CD14-positive monocyte (primary cell): ENCODE measurements at places on chromosomes 12 and 14. TPM values are rescaled to one million over a fixed set of nuclear protein-coding genes. Genes with fewer than 3 reads are reported as not detected.

Gene OTOGL
- not detected in 2 replicates for polyA plus RNA-seq

Gene PPP1R36
- polyA plus RNA-seq, result not detected in 2 replicates

Gene POTEM
- not detected for polyA plus RNA-seq

Gene MYL2
- not detected for polyA plus RNA-seq

- DNase-seq, result no peak
- H3K27me3 ChIP-seq, result no peaks in the 10 kb centered on the region
- no peak overlapping the region for H3K4me3 ChIP-seq
- no peaks in the 10 kb centered on the region for H3K4me1 ChIP-seq
- H3K36me3 ChIP-seq, result no peaks in the 10 kb centered on the region
- no peak overlapping the region for H3K27ac ChIP-seq
Measured at GRCh38 chr12:93707836-93708235, 30.7 kb downstream of the CRADD start.

DNA sequence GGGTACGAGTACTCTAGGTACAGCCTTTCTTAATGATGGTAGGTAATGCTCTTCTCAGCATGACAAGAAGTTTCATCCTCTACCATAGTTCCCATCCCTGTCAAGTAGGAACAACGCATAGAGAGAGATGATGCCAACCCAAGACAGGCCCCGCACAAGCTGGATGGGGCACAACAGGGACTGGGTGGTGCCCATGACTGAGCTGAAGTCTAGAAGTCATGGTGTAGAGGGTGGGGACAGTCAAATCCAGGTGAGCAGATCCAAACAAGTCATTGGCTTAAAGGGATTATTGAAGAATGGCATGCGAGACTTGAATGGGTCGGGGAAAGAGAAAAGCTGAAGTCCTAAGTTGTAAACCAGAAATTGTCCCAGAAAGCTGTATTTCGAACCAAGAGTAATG lies 84.2 kb upstream of the MDM1 start:
- no peak overlapping the region for H3K27ac ChIP-seq
- H3K4me3 ChIP-seq, result no peak overlapping the region
- no peaks in the 10 kb centered on the region for H3K27me3 ChIP-seq
- peaks cover 9% of the 10 kb centered on the region for H3K4me1 ChIP-seq
- DNase-seq, result no peak

- no peak overlapping the region for H3K4me3 ChIP-seq
- no peak for DNase-seq
- H3K27me3 ChIP-seq, result no peaks in the 10 kb centered on the region
Measured at GRCh38 chr12:15033641-15034040, 60.8 kb downstream of the PDE6H start.

DNA sequence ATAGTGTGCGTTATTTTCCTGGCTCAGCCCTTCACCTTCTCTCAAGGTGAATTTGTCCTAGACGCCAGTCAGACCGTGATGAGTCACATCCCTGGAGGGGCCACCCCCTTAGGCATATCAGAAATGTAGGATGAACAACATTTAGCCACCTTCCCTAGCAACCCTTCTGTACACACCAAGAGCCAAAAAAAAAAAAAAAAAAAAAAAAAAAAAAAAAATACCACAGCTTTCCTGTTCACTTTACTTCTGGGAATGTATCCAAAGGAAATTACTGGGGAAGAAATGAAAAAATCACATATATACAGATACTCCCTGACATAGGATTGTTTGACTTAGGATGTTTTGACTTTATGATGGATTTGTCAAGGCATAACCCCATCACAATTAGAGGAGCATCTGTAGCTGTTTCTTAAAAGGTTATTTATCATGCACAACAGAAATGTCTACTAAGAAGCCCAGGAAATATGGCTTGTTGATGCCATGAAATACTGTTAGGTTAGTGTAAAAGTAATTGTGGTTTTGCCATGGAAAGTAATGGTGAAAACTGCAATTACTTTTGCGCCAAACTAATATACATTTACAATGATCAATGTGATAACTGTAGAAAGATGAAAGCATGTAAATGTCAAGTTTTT lies 68.2 kb upstream of the BDKRB2 start:
- H3K4me3 ChIP-seq, result no peak overlapping the region
- H3K27ac ChIP-seq, result no peak overlapping the region
- no peaks in the 10 kb centered on the region for H3K4me1 ChIP-seq
- no peak for DNase-seq

- no peaks in the 10 kb centered on the region for H3K27me3 ChIP-seq
- peaks cover 45% of the 10 kb centered on the region for H3K36me3 ChIP-seq
- H3K4me1 ChIP-seq, result peaks cover 65% of the 10 kb centered on the region
Measured at GRCh38 chr12:54394281-54394719, 9.8 kb upstream of the ZNF385A start.

DNA sequence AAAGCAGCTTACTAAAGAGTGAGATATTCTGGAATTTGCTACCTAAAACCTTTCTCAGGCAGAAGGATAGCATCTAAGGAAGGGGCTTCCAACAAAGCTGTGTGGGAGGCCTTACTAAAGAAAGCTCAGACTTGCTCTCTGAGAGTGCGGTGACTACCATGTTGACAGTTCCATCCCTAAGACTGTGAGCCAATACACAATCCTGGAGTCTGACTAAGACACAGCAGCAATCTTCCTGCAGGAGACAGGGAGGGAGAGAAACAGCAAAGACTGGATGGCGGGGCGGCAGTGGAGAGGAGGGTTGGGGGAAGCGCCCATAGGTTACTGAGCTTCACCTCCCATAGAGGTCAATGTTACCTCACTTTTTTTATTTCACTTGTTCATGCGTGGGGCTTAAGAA lies 70.9 kb downstream of the KITLG start:
- no peaks in the 10 kb centered on the region for H3K36me3 ChIP-seq
- H3K4me1 ChIP-seq, result no peaks in the 10 kb centered on the region
- H3K4me3 ChIP-seq, result no peak overlapping the region
- DNase-seq, result no peak

DNA sequence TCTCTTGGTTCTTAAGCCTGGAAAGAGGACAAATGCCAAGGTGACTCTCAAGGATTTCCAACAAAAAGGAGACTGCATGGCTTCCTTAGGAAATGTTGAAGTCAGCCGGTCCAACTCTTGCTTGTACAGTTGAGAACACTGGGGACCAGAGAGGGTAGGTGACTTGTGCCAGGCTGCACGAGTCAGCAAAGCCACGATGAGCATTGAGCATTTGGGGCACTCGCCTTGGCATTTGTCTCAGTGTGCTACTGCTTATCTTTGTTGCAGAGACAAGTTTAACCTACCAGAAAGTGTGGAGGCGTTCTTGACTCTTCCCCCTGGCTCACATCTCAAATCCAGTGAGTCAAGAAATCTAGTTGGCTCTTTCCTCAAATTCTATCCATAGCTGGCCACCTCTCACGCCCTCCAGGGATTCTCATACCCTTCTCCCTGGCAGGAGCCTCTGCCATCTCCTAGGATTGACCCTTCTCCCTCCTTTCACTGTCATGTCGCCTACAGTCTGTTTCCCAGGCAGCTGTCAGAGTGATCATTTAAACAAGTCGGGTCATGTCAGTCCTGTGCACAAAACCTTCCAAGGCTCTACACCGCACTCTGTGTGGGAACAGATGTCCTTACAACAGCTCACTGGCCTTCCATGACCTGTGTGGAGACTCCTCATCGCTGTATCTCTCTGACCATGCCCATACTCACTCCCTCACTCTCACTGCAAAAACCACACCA lies 17.2 kb upstream of the KRT83 start:
- H3K27ac ChIP-seq, result no peak overlapping the region
- no peaks in the 10 kb centered on the region for H3K4me1 ChIP-seq
- no peak overlapping the region for H3K4me3 ChIP-seq
- H3K27me3 ChIP-seq, result peaks cover 2% of the 10 kb centered on the region
- no peak for DNase-seq
- no peaks in the 10 kb centered on the region for H3K36me3 ChIP-seq

- H3K27ac ChIP-seq, result no peak overlapping the region
- H3K4me1 ChIP-seq, result no peaks in the 10 kb centered on the region
- DNase-seq, result no peak
- no peaks in the 10 kb centered on the region for H3K36me3 ChIP-seq
Measured at GRCh38 chr12:39581592-39581991, 38.0 kb downstream of the ABCD2 start.

DNA sequence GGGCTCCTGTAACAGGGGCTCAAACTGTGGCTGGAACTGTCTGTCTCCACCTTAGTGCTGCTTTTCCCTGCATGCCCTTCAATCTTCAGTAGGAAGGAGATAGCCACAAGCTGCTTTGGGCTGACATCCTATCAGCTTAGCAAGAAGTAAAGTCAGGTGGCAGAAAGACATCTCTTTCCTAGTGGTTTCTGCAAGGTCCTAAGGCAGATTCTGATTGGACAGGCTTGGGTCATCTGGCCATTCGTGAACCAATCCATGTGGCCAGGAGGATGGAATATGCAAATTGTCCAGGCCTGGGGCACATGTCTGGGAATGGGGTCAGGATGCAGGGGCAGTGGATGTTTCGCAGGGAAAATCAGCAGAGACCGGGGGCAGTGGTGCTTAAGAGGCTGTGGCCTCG lies 5.2 kb downstream of the RITA1 start:
- H3K4me3 ChIP-seq, result no peak overlapping the region
- H3K4me1 ChIP-seq, result peaks cover 12% of the 10 kb centered on the region
- peaks cover 19% of the 10 kb centered on the region for H3K36me3 ChIP-seq
- no peak for DNase-seq
